Activated T-cell treated with anti-CD3 and anti-CD28 coated beads, Interleukin-2, amount 50 U/mL, for 72 hours (primary cell): ENCODE measurements at places on chromosomes 4 and X. TPM values are rescaled to one million over a fixed set of nuclear protein-coding genes. Genes with fewer than 3 reads are reported as not detected.

DNA sequence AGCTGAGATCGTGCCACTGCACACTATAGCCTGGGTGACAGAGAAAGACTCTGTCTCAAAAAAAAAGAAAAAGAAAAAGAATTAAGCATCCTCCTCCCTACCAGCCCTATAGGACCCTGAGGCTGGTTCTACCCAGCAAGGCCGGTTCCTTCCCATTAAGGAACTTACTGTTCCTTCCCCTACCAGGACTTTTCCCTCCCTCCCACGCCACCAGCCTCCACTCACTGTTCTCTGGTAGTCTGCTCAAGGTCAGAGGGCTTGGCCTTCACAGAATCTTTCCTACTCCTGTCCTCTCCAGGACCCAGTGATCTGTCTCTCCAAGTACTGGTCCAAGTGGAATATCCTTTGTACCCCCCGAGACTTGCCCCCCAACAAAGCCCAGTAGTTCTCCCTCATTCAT lies 1.4 kb downstream of the GRIPAP1 start:
- DNase-seq = no peak

GRCh38 chrX:78199851-78200250 lies 60.4 kb upstream of the TAF9B start:
- no peak for DNase-seq

- no peak for DNase-seq
These were observed 27.5 kb downstream of the HEPH start for GRCh38 chrX:66191563-66191962.

- DNase-seq = no peak
These were observed 4.5 kb downstream of the EMD start for GRCh38 chrX:154383359-154384283.

SLC25A43 gene
- 9.8 TPM for total RNA-seq

DNA sequence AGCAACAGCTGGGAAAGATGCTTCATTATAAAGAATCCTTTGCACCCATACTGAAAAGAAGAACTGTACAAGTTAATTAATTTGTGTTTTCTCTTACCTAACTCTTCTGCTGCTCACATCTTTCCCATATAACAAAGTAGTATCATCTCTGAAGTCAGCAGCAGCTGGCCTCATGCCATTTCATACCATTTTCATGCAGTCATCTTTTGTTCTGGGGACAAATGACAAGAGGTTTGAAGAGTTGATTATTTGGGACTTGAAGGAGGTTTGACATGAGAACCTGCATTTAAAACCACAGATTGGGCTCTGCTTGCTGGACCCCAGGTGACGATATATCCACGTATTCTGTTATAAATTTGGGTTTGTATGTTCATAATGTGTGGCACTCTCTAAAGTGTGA lies 430.3 kb downstream of the SPRY1 start:
- no peak for DNase-seq

DNA sequence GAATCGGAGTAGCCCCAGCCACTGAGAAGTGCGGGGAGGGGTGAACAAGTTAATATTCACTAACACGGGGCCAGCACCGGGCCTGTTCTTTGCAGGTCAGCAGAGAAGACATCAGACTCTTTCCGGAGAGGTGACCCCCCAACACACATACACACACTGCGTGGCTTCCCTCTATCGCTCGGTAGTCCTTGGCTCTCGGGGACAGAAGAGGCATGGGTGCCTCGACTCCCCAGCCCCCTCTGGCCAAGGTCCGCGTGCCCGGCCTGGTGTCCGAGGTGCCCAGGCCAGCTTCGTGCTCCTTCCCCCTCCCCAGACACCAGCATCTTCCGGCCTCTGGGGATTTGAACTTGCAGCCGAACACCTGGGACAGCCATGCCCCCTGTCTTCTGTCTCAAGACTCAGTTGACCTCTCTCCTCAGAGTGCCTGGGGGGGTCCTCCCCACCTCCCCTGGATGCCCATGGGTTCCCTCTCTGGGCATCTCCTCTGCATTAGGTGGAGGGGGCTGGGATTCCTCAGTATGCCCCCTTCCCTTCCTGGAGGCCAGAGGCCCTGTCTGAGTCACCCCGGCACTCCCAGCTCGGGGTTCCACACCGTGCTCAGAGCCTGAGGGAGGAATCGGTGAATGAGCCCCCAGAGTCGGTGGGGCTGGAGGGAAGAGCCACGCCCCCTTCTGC lies 104.5 kb downstream of the SORCS2 start:
- DNase-seq = no peak

NUDT10 gene
- 2.0 TPM for total RNA-seq

DNA sequence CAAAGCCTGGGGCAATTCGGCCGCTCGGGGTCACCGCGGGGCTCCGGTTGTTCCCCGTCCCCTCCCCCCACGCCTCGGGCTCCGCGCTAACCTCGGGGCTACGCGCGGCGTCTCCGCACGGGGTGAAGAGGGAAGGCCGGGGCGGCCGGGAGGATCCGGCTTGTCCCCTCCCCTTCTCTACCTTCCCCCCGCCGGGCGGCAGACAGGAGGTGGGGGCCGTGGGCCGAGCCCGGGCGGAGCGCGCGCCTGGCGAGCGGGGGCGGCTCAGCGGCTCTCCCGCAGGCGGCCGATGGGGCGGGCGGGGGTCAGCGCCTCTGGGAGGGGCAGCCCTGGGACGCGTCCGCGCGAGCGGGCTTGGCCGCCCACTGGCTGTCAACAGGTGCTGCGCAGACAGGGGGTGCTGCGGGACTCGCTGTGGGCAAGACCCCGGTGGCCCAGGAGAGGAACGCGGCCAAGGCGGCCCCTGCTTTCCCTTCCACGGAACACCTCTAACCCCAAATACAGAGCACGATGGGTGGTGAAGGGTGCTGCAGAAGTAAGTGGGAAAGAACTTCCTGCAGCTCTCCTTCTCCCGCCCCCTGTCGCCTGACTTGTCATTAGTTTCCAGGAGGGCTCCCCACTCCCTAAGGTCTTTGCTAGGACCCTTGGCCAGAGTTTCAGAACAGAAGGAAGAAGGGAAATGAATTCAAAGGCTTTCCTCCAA lies at the start of gene PDGFC:
TSS of gene PDGFC (minus strand) at position 124 of the 703 bp plus-strand sequence. CDS start 896 bp downstream, outside the sequence.
- DNase-seq = peak; percentile 6

DNA sequence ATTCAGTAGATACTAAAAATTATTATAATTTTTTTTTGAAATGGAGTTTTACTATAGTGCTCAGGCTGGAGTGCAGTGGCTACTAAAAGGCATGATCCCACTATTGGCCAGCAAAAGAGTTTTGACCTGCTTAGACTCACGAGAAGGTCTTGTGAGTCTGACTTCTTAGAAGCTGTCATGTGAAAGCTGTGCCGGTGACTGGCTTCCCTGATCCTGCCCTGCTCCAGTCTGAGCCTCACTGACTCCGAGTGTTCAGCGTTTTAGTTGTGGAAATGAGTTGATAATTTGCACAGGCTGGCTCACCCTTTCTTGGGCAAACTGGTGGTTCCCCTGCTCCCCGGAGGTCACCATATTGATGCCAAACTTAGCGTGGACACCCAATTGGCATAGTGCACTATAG lies 16.4 kb upstream of the CXCL8 start:
- no peak for DNase-seq

RBMXL3 gene
- not detected for total RNA-seq

GRCh38 chrX:124010157-124010556 lies 48.7 kb downstream of the STAG2 start:
- no peak for DNase-seq

GRCh38 chr4:143294310-143294709 lies 42.4 kb upstream of the GAB1 start:
- DNase-seq = no peak

NHSL2 gene
- 0.26 TPM for total RNA-seq

DNA sequence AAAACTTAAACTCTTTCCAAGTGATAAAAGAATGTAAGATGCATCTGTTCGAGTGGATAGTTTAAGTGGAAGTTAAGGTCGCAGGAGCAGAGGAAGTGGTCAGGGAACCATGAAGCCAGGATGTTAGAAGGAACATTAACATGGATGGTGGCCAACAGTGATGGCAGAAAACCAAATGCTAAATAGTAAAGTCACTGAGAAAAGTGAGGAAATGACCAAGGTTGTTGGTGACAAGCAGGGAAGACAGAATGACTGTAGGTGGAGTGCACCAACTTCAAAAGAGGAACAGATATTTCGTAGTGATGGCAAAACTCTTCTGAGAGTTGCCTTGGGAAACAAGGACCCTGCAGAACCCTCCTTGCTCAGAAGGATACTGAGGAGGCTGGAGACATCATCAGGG lies 226.2 kb downstream of the PALLD start:
- no peak for DNase-seq

DNA sequence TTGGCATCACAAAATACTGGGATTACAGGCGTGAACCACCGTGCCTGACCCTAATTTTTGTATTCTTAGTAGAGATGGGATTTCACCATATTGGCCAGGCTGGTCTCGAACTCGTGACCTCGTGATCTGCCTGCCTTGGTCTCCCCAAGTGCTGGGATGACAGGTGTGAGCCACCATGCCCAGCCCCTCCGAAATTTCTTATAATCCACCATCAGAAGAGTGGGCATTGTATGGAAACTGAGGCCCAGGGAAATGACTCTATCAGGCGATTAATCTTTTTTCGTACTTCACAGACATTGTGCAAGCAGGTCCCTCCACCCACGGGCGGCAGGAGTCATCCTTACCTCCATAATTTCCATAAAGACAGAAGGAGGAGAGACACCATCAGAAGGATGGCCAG lies 16.0 kb downstream of the CRLF2 start:
- no peak for DNase-seq

XAGE1A gene
- total RNA-seq = not detected

AMOT gene
- 1.3 TPM for total RNA-seq

DNA sequence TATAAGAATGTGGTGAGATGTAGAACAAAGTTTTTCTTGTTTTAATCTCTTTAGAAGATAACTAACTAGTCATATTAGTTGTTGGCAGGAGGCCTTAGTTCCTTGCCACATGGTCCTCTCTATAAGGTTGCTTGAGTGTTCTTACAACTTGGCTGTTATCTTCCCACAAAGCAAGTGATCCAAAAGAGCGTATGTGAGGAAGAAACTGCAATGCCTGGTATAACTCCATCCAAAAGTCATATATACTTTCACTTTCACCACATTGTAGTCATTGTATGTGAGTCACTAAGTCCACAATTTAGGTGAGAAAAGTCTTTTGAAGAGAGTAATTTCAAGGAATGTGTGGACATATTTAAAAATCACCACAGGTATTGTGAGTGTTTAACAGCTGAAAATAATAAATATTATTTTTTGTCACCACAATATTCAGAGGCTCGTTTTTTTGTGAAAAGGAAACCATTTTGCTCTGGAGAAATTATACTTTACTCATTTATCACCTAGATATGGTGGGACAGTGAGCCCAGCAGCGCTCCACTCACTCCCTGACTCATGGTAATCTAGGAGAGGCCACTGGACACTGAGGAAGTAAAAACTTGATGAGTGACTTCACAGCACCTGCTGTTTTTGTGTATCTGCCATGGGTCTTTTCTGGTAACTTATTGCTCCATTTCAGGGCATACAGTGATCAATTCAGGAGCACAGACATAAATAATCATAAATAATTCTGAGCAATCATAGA lies 369.4 kb upstream of the NDST3 start:
- DNase-seq = no peak

- no peak for DNase-seq
These were observed 30.0 kb upstream of the SLC9A7 start for GRCh38 chrX:46788902-46789301.

DNA sequence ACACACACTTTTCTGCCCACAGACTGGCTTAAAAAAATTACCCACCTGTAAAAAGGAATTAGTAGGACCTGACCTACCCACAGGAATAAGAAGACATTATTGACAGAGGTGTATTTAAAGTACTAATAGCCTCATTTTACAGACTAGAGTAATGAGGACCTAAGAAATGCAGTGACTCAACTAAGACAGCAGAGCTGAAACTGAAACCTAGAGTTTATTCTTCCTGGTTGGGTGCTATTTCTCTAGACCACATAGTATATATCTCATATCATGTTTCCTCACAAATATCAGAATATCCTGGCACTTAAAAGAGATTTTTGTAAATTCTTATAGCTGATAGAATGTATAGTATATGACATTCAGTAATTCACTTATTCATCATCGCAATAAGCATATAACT lies 435.0 kb downstream of the MAGEE1 start:
- no peak for DNase-seq

- DNase-seq = no peak
These were observed 40.2 kb upstream of the HGFAC start for GRCh38 chr4:3401436-3402171.

GRCh38 chr4:184645904-184646610 lies 3.2 kb downstream of the CASP3 start:
- no peak for DNase-seq

GRCh38 chr4:20428436-20429160 lies 176.9 kb downstream of the SLIT2 start:
- DNase-seq = no peak

GRCh38 chrX:16666541-16666940 lies 16.6 kb downstream of the S100G start:
- DNase-seq = no peak

DNA sequence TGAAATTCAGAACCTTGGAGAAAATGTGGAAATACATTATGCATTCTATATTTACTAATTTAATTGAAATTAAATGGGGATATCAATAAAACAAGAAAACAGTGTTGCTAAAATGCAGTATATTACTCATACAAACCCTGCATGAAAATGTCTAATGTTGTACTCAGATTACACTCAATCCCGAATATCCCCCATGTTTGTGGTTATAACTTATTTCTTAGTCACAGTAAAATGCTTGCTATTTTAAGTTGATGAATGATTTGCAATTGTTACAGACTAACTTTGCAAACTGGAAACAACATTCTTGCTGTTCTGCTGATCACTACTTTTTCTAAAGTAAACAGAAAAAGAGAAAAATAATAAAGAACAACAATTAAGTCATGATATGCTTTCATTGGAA lies 33.1 kb upstream of the ANXA10 start:
- DNase-seq = no peak

SYP gene
- total RNA-seq = 8.7 TPM

DNA sequence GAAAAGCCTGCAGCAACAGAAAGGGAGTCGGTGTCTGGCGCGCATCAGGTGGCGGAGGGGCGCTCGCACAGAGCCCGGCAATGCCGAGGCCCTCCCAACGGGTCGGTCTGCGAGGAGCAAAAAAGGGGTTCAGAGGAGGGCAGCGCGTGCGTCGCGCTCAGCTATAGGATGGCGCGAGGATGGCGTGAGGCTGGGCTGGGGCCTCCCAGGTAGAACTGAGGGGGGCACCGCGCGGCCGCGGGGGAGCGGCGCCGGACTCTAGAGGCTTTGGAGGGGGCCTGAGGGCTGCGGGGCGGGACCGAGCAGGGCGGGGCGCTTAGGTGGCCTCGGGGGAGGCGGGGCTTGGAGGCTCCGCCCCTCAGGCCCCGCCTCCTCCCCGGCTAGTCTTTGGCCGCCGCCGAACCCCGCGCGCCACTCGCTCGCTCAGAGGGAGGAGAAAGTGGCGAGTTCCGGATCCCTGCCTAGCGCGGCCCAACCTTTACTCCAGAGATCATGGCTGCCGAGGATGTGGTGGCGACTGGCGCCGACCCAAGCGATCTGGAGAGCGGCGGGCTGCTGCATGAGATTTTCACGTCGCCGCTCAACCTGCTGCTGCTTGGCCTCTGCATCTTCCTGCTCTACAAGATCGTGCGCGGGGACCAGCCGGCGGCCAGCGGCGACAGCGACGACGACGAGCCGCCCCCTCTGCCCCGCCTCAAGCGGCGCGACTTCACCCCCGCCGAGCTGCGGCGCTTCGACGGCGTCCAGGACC lies at the start of gene PGRMC1:
TSS of gene PGRMC1 (plus strand) at position 414 of the 751 bp plus-strand sequence. CDS start at position 493, 79 bp downstream.
- peak; percentile 82 for DNase-seq
